ENCODE measurements at places on chromosomes 7 and 10. TPM values are rescaled to one million over a fixed set of nuclear protein-coding genes. Genes with fewer than 3 reads are reported as not detected.

GPR141 gene
- not detected for total RNA-seq

DOCK4 gene
- 70.9 TPM for total RNA-seq

PALD1 gene
- 6.9 TPM for total RNA-seq

NKX1-2 gene
- total RNA-seq, result under 0.01 TPM

AGR2 gene
- 1.2 TPM for total RNA-seq

SPDYE9 gene
- total RNA-seq, result under 0.01 TPM

TAS2R5 gene
- total RNA-seq, result 0.82 TPM

NRP1 gene
- total RNA-seq, result 49.3 TPM
